ENCODE measurements at places on chromosomes 5 and 9.

- H3K36me3 ChIP-seq: no peaks in the 10 kb centered on the region
- no peak overlapping the region for H3K27ac ChIP-seq
- DNase-seq: no peak
- H3K4me3 ChIP-seq: no peak overlapping the region
- no peaks in the 10 kb centered on the region for H3K4me1 ChIP-seq
These were observed 335.0 kb downstream of the NPR3 start for GRCh38 chr5:33046091-33046490.

DNA sequence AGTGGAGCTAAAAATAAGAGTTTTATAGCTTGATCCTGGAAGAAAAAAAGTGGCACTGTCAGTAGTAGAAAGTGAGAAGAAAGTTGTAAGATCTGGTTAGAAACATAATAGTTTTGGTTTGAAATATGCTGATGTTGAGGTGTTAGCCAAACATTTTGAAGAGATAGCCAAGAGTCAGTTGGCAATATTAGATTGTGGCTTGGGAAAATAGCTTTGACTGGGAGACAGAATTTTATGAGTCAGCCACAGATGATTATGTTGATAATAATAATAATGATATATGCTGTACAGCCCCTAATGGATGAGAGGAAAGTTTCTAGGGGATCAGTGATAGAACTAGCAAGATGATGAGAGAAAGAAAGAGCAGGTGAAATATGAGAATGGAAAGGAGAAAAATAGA lies 12.4 kb upstream of the CDH18 start:
- no peak overlapping the region for H3K4me3 ChIP-seq
- no peaks in the 10 kb centered on the region for H3K4me1 ChIP-seq
- H3K27ac ChIP-seq: no peak overlapping the region
- DNase-seq: no peak

DNA sequence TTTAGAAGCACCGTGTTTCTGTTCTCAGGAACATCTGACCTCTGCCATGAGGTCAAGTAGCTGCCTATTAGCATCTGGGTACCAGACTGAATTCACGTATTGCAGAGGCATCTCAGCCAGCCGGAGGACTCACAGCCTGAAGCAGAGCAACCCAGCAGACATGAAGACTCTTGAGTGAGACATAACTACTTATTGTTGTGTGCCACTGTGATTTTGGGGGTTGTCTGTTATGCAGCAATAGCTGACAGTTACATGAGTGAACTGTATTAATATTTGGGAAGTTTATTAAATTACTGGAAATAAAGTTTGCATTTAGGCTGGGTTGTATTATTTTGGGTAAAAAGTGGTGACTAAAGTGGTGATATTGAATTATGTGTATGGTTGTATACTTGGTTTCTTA lies 1.3 kb upstream of the ACOT12 start:
- no peaks in the 10 kb centered on the region for H3K36me3 ChIP-seq
- no peak overlapping the region for H3K4me3 ChIP-seq
- no peak for DNase-seq
- no peak overlapping the region for H3K27ac ChIP-seq

DNA sequence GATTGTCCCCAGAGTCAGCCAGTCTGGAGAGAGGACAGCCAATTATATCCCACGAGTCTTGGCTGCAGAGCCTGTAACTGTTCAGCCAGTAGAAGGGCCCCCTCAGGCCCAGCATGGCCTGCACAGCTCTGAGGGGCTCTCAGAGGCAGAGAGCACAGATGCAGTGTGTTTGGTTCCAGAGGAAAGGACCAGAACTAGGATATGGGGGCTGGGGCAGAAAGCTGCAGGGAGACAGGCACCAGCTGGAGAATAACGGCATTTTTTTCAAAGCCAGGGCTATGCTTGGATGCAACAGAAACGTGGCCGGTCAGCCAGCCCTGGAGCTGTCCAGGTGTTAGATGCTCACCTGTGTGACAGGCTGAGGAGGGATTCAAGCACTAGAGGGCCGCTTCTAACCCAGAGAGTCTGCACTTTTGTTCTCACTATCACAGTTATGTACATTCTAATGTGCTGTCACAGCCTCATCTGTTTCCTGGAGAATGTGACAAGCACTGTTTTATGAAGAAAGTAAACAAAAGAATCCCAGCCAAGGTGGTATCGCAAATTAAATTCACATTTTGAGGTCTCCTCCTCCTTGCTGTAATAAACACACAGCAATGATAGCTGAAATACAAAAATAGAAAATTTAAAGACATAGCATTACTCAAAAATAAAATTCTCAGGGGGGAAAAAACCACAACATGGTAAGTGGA lies 96.5 kb downstream of the GABBR2 start:
- no peaks in the 10 kb centered on the region for H3K4me1 ChIP-seq
- H3K27me3 ChIP-seq: no peaks in the 10 kb centered on the region
- H3K27ac ChIP-seq: no peak overlapping the region
- no peaks in the 10 kb centered on the region for H3K36me3 ChIP-seq
- no peak for DNase-seq

- no peak overlapping the region for H3K27ac ChIP-seq
- no peaks in the 10 kb centered on the region for H3K36me3 ChIP-seq
- H3K4me1 ChIP-seq: peaks cover 7% of the 10 kb centered on the region
- no peak overlapping the region for H3K4me3 ChIP-seq
These were observed 28.4 kb upstream of the CAST start for GRCh38 chr5:96633820-96634219.

DNA sequence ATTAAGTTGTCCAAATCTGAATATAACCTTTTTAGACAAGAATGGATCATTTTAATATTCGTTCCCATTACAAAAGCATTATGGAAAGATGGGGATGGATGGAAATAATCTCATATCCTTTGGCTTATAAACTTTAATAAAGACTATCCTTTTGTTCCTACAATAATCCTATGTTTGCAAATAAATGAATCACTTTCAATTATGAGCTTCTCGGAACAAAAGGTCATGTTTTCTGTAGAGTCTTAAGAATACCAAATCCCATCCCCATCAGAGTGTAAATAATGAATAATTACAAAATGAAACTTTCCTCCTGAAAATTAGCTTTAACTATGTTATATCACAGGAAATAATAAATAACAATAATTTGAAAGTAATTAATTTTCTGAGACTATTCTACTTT lies 329.7 kb downstream of the NR2F1-AS1 start:
- no peaks in the 10 kb centered on the region for H3K4me1 ChIP-seq
- no peaks in the 10 kb centered on the region for H3K36me3 ChIP-seq
- no peak overlapping the region for H3K4me3 ChIP-seq

DNA sequence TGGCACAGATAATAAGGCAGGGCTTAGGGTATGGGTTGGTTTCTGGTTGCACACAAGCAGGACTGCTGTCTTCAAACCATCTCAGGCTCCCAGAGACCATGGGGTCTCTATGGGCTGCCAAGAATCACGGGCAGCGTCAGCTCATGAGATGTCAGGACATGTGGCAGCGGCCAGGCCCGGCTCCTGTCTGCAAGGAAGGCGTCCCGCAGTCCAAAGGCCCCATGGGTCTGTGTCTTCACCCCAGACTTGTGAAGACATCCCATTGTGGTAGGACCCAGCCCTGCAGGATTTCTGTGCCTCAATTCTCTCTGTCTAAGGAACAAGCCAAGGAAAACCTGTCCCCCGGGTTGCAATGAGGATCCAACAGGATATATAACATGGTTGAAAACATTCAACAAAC lies 32.6 kb downstream of the IPPK start:
- H3K27ac ChIP-seq: no peak overlapping the region
- no peak overlapping the region for H3K4me3 ChIP-seq
- peaks cover 20% of the 10 kb centered on the region for H3K36me3 ChIP-seq
- H3K4me1 ChIP-seq: no peaks in the 10 kb centered on the region
- H3K27me3 ChIP-seq: no peaks in the 10 kb centered on the region

DNA sequence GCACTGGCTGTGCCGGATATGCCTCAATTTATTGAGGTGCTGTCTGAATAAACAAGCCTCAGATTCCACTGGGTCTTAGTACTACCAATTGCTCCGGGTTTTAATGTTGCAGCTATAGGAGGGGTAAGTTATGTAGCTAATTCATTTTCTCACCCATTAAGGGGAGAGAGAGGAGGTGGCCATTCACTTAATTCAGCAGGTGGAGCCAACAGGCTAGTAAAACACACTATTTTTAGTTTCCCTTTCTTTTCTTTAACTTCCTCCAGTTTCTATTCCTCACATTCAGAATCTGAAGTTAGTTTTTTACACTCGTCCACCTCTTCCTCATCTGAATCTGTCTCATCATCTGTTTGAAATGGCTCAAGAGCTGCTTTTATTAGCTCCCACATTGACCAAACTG lies 105.6 kb upstream of the CDH10 start:
- no peak overlapping the region for H3K27ac ChIP-seq
- DNase-seq: no peak
- H3K27me3 ChIP-seq: no peaks in the 10 kb centered on the region
- no peak overlapping the region for H3K4me3 ChIP-seq
- no peaks in the 10 kb centered on the region for H3K36me3 ChIP-seq

DNA sequence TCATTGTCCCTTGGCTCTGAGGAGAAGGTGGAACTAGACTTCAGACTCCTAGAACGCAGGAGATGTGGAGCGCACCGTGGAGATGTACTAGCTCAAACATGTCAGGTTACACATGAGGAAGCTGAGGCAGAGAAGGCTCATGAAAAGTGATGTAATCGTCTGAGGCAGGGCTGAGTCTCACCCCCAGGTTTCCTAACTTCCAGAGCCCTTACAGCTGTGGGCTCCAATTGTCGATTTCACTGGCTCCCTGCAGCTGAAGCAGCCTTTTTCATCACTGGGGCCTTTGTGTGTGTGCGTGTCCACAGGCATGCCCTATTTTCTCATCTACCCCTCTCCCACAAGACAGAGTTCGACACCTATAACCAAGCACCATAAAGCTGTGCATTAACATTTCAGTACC lies 370.6 kb downstream of the NTRK2 start:
- H3K36me3 ChIP-seq: no peaks in the 10 kb centered on the region
- H3K27ac ChIP-seq: no peak overlapping the region
- DNase-seq: no peak
- peaks cover 19% of the 10 kb centered on the region for H3K4me1 ChIP-seq
- H3K4me3 ChIP-seq: no peak overlapping the region

- H3K4me1 ChIP-seq: peaks cover 13% of the 10 kb centered on the region
- H3K4me3 ChIP-seq: peak overlapping the region; percentile 48
- H3K36me3 ChIP-seq: no peaks in the 10 kb centered on the region
- H3K27ac ChIP-seq: no peak overlapping the region
These were observed 1.6 kb downstream of the NR2F1 start for GRCh38 chr5:93584596-93585040.

- peak; percentile 91 for DNase-seq
- no peaks in the 10 kb centered on the region for H3K27me3 ChIP-seq
- no peak overlapping the region for H3K4me3 ChIP-seq
- peaks cover 14% of the 10 kb centered on the region for H3K4me1 ChIP-seq
- no peaks in the 10 kb centered on the region for H3K36me3 ChIP-seq
- H3K27ac ChIP-seq: no peak overlapping the region
These were observed 9.1 kb downstream of the TYRP1 start for GRCh38 chr9:12702160-12702758.

- H3K36me3 ChIP-seq: no peaks in the 10 kb centered on the region
- H3K4me3 ChIP-seq: no peak overlapping the region
- DNase-seq: no peak
- H3K4me1 ChIP-seq: peaks cover 4% of the 10 kb centered on the region
- no peaks in the 10 kb centered on the region for H3K27me3 ChIP-seq
- no peak overlapping the region for H3K27ac ChIP-seq
These were observed 53.7 kb downstream of the SYK start for GRCh38 chr9:90855208-90855902.

GRCh38 chr5:142295084-142295758 lies 29.6 kb downstream of the SPRY4 start:
- H3K4me1 ChIP-seq: peaks cover 41% of the 10 kb centered on the region
- no peaks in the 10 kb centered on the region for H3K36me3 ChIP-seq
- peak overlapping the region; percentile 97 for H3K27ac ChIP-seq
- peak; percentile 45 for DNase-seq

DNA sequence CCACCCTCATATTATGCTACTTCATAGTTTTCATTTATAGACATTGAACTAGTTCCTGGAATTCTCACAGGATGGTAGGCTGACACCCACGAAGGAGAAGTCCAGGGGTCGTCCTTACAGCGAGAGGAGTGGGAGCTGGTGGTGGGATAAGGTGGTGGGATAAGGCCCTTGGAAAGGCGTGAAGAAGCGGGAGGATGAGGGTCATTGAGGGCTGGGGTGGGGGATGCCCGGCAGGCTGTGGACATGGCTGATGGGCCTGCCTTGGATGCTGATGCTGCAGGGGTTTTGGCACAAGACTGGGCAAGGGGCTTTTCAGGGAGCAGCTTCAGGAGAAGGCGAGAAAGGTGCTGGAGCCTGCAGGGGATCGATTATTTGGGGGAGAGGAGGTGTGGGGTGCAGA lies 9.4 kb downstream of the DAB2IP start:
- no peak for DNase-seq
- H3K36me3 ChIP-seq: no peaks in the 10 kb centered on the region
- H3K4me1 ChIP-seq: peaks cover 28% of the 10 kb centered on the region
- H3K27ac ChIP-seq: no peak overlapping the region
- no peak overlapping the region for H3K4me3 ChIP-seq
- H3K27me3 ChIP-seq: no peaks in the 10 kb centered on the region

- H3K4me3 ChIP-seq: no peak overlapping the region
- H3K27me3 ChIP-seq: no peaks in the 10 kb centered on the region
- no peaks in the 10 kb centered on the region for H3K4me1 ChIP-seq
- peaks cover 40% of the 10 kb centered on the region for H3K36me3 ChIP-seq
- DNase-seq: peak; percentile 37
- no peak overlapping the region for H3K27ac ChIP-seq
These were observed 7.3 kb upstream of the SCAI start for GRCh38 chr9:125150349-125151245.

- no peaks in the 10 kb centered on the region for H3K4me1 ChIP-seq
- no peaks in the 10 kb centered on the region for H3K36me3 ChIP-seq
- no peaks in the 10 kb centered on the region for H3K27me3 ChIP-seq
These were observed 12.3 kb downstream of the GAPT start for GRCh38 chr5:58503390-58504046.

GRCh38 chr9:89225991-89226471 lies 47.4 kb upstream of the SHC3 start:
- H3K27me3 ChIP-seq: no peaks in the 10 kb centered on the region
- DNase-seq: peak; percentile 68
- no peaks in the 10 kb centered on the region for H3K36me3 ChIP-seq
- no peak overlapping the region for H3K27ac ChIP-seq
- no peak overlapping the region for H3K4me3 ChIP-seq

DNA sequence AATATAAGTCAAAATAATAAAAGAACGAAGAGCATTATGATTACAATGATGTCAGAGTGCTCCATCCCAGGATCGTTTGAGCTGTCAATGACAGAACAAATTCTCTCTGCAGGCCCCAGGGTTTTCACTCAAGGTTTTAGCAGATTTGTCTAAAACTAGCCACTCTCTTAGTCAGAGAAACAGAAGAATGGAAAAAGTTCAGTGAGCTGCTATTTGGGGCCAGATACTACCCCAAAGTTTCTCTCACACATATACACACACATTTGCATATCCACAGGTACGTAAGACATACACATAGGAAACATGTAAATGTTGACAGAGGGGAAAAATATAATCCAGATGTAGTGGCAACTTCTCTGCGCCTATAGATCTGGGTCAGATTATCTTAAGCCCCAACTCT lies 76.3 kb upstream of the SEMA6A start:
- peaks cover 14% of the 10 kb centered on the region for H3K4me1 ChIP-seq
- no peaks in the 10 kb centered on the region for H3K36me3 ChIP-seq
- H3K27me3 ChIP-seq: no peaks in the 10 kb centered on the region
- no peak overlapping the region for H3K27ac ChIP-seq
- DNase-seq: no peak
- H3K4me3 ChIP-seq: no peak overlapping the region
